Activated CD4-positive, alpha-beta T cell treated with anti-CD3 and anti-CD28 coated beads, Interleukin-2, amount 50 U/mL, for 48 hours (primary cell): ENCODE measurements at places on chromosomes 2 and 18.
A peak's percentile ranks its signal among the peaks of the same experiment; 100 is the strongest.

GRCh38 chr2:148201075-148202004 lies 180.4 kb downstream of the MBD5 start:
- DNase-seq = peak; percentile 48

- no peak for DNase-seq
These were observed 2.7 kb downstream of the CDH7 start for GRCh38 chr18:65753520-65753919.

DNA sequence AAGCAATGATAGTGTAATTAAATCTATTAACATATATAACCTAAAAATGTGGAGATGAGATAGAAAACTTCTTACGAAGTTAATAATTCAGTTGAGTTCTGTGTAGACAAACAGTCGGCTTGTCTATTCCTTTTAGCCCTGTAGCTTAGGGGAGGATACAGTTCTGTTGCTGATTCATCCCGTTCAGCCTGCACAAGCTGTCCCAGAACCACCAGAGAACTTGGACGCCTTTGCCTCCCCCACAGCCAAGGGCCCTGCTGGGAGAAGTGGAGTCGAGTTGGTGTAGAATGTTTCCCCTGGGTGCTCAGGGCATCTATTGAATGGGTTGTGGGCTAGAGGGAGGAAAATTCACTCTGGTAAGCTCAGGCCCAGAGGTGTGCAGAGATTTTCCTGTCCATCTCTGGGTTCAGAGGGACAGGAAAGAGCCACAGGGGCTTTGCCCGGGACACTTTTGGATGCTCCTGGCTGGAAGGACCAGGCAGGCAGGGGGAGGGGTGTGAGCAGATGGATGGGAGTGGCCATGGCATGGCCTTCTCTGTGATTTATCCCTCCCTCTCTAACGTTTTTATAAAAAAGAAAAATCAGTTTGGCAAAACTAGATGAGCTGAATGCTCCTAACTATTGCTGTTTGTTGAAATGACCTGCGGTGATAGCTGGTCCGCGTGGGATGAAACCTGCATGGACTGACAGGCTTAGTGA lies 42.8 kb upstream of the GALR1 start:
- DNase-seq = no peak

DNA sequence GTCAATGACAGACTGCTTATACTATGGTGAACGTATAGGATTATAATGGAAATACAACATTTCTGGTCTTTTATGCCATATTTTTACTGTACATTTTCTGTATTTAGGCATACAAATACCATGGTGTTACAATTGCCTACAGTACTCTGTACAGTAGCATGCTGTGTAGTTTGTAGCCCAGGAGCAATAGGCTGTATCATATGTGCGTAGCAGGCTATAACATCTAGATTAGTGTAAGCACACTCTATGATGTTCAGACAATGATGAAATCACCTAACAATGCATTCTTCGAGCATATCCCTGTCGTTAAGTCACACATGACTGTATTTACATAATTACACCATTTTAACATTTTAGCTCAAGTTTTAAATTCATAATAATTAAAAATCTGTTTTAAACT lies 556.6 kb upstream of the ZNF804A start:
- no peak for DNase-seq

DNA sequence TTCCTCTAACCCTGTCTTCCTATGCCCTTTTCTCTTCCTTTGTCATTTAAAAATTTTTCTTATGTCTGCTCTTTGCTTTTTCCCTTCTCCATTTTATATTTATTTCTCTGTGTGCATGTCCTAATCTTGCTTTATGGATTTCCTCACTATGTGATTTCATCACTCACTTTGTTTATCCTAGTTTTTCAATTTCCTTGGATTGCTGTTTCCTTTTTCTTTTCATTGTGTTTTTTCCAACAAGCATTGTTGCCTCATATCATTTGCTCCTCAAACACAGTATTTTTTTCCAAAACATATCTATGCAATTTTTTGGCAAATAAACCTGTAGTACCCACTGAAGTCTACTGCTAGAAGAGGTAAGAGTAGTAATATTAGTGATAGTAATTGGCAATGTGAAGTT lies 67.4 kb upstream of the PNPT1 start:
- DNase-seq = no peak
